ENCODE measurements at places on chromosomes 7 and 10. TPM values are rescaled to one million over a fixed set of nuclear protein-coding genes. Genes with fewer than 3 reads are reported as not detected.

DNA sequence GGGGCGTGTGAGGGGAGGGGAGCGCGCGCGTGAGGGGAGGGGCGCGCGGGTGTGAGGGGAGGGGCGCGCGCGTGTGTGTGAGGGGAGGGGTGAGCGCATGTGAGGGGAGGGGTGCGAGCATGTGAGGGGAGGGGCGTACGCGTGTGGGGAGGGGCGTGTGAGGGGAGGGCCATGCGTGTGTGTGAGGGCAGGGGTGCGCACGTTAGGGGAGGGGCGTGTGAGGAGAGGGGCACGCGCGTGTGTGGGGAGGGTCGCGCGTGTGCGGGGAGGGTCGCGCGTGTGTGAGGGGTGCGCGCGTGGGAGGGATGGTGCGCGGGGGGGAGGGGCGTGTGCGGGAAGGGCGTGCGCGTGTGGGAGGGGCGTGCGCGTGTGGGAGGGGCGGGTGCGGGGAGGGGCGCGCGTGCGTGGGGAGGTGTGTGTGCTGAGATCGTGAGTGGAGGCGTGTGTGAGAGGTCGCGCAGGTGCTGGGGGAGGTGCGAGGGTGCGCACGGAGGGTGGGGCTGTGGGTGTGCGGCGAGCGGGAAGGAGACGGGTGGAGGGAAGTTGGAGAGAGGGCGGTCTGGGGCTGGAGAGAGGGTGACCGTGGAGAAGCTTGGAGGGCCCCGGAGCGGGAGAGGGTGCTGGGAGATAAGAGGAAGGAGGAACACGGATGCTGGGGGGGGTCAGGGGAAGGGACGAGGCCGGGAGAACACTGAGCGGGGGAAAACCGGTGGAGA is 19.7 kb downstream of the MXI1 start:
- DNase-seq: no peak
- H3K4me3 ChIP-seq: peak overlapping the region; percentile 87
- H3K36me3 ChIP-seq: no peaks in the 10 kb centered on the region
- no peaks in the 10 kb centered on the region for H3K4me1 ChIP-seq
- peak overlapping the region; percentile 99 for H3K27ac ChIP-seq

GRCh38 chr7:92595281-92595680 is 5.1 kb upstream of the FAM133B start:
- no peak overlapping the region for H3K4me3 ChIP-seq
- H3K27ac ChIP-seq: no peak overlapping the region
- DNase-seq: no peak

DNA sequence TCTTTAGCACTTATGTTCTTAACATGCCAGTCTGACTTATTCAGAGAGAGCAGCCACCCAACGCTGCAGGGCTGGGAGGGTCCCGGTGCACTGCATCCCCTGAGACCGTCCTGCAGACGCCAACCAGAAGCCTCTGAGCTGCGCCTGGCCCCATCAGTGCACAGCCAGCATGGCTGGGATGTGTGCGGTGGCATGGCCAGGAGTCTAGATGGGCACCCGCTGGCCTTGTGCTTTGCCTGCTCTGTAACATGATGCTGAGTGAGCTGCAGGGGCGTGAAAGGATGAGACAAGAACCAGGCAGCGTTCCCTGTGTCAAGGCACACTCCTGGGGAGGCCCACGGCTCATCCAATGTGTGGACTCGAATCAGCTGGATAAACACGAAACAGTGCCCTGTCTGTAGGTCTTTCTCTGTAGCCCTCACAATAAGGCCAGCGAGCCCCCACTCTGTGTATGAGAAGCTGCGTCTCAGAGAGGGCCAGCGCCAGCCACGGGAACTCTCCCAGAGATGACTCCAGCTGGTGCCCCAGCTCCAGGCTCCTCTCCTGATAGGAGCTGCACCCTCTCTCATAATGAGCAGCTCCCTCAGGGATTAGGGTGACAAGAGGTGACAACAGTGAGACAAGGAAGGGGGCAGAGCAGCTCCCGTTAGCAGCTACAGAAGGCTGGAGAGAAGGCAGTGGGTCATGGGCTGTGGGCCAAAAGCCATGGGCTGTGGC is 96.8 kb downstream of the TNS3 start:
- no peak overlapping the region for H3K4me3 ChIP-seq
- DNase-seq: no peak
- peak overlapping the region; percentile 87 for H3K27ac ChIP-seq

DNA sequence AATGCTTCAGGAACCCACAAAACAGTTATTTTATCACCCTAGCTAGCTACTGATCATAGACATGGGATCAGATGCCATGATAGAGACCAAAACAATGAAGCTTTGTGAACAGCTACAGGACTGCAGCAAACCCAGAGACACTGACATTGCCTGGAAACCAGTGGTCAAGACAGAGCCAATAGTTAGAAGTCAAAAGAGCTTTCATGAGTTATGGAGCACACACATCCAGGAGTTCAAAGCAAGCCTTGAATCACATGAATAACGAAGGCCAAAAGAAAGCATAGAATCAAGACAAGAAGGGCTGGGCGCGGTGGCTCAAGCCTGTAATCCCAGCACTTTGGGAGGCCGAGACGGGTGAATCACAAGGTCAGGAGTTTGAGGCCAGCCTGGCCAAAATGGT is 34.5 kb upstream of the GSAP start:
- no peak for DNase-seq
- no peaks in the 10 kb centered on the region for H3K4me1 ChIP-seq
- no peaks in the 10 kb centered on the region for H3K27me3 ChIP-seq
- H3K4me3 ChIP-seq: no peak overlapping the region
- no peak overlapping the region for H3K27ac ChIP-seq

GRCh38 chr10:22534849-22535604 is 179.4 kb downstream of the PIP4K2A start:
- H3K4me1 ChIP-seq: peaks cover 4% of the 10 kb centered on the region
- no peak for DNase-seq
- H3K27ac ChIP-seq: peak overlapping the region; percentile 62

GRCh38 chr7:107315716-107316220 is 147.0 kb downstream of the HBP1 start:
- no peaks in the 10 kb centered on the region for H3K4me1 ChIP-seq
- DNase-seq: no peak
- H3K27ac ChIP-seq: no peak overlapping the region
- no peaks in the 10 kb centered on the region for H3K27me3 ChIP-seq

DNA sequence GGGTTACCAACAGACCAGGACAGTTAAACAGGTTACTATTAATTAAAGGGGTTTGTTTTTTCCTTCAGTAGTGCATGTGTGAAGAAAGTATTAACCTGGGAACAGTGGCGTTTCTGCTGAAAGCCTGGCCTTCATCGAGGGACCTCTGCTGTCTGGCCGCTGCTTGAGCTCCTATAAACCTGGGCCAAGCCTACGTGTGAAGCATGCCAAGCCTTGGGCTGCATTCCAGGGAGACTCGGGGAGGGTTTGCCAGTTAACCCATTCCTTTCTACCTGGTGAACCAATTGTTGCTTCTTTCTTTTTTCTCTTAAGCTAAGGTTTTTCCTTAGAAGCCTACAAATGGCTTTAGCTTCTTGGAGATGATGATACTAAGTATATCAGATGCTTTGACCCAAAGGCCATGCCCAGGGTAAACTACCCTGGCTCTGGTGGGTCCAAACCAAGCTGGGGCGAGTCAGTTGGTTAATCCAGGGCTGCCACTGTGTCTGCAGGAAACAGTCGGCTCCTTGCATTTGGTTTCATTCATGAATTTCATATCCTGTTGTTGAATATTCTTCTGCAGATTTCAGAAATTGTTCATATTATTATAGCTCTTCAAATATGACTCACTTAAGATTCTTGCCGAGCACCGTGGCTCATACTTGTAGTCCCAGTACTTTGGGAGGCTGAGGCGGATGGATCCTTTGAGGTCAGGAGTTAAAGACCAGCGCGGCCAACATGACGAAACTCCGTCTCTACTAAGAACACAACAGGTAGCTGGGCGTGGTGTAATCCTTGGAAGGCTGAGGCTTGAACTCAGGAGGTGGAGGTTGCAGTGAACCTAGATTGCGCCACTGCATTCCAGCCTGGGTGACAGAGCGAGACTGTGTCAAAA is 23.8 kb downstream of the PFKP start:
- H3K27ac ChIP-seq: no peak overlapping the region
- no peak for DNase-seq
- no peaks in the 10 kb centered on the region for H3K27me3 ChIP-seq
- H3K4me3 ChIP-seq: no peak overlapping the region

DNA sequence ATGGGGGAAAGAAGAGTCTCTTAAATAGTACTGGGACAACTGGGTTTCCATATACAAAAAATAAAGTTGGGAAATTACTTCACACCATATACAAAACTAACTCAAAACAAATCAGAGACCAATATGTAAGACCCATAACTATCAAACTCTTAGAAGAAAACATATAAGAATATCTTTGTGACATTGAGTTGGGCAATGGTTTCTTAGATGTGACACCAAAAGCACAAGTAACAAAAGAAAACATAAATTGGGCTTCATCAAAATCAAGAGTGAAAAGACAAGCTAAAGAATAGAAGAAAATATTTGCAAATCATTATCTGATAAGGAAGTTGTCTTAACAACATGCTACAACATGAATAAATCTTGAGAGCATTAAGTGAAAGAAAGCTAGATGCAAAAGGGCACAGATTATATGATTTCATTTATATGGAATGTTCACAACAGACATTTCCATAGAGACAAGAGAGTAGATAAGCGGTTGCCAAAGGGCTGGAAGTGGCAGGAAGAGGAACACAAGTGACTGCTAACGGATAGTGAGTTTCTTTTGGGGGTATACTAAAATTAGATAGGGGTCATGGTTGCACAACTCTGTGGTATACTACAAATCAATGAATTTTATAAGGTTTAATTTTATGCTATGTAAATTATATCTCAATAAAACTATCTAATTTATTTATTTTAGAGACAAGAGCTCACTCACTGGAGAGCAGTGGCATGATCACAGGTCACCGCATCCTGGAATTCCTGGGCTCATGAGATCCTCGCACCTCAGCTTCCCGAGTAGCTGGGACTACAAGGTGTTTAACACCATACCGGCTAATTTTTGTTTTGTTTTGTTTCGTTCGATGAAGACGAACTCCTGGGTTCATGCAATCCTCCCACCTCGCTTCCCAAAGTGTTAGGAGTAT is 35.4 kb downstream of the JMJD1C start:
- DNase-seq: no peak
- H3K4me1 ChIP-seq: peaks cover 58% of the 10 kb centered on the region
- no peaks in the 10 kb centered on the region for H3K27me3 ChIP-seq
- no peak overlapping the region for H3K4me3 ChIP-seq
- H3K27ac ChIP-seq: peak overlapping the region; percentile 17

GRCh38 chr10:132167976-132168375 is 18.8 kb upstream of the DPYSL4 start:
- no peak for DNase-seq
- no peak overlapping the region for H3K4me3 ChIP-seq
- H3K27me3 ChIP-seq: no peaks in the 10 kb centered on the region

DNA sequence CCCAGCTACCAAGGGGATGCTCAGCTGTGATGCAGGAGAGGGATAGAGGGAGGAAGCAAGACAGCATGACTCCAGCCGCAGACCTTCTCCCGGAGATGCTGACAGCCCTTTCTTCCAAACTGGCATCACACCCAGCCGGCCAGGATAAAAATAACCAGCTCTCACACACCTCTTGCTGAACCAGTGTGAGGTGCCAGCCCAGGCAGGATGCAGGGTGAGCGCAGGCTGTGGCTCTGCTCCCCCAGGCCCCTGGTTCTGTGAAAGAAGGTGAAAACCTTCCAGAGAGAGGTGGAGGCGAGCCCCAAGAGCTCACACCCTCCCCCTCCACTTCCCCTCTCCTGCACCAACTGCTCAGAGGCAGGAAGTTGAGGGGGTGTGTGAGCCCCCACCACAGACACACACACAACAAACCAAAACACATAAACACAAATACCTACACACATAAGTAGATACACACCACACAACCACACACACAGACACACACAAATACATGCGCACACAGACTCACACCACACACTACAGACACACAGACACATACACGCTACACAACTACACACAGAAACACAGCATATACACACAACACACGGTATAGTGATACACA is 4.0 kb downstream of the GPR15LG start:
- H3K4me1 ChIP-seq: no peaks in the 10 kb centered on the region
- H3K4me3 ChIP-seq: no peak overlapping the region
- no peak for DNase-seq
- no peak overlapping the region for H3K27ac ChIP-seq
- no peaks in the 10 kb centered on the region for H3K27me3 ChIP-seq
- H3K36me3 ChIP-seq: no peaks in the 10 kb centered on the region

DNA sequence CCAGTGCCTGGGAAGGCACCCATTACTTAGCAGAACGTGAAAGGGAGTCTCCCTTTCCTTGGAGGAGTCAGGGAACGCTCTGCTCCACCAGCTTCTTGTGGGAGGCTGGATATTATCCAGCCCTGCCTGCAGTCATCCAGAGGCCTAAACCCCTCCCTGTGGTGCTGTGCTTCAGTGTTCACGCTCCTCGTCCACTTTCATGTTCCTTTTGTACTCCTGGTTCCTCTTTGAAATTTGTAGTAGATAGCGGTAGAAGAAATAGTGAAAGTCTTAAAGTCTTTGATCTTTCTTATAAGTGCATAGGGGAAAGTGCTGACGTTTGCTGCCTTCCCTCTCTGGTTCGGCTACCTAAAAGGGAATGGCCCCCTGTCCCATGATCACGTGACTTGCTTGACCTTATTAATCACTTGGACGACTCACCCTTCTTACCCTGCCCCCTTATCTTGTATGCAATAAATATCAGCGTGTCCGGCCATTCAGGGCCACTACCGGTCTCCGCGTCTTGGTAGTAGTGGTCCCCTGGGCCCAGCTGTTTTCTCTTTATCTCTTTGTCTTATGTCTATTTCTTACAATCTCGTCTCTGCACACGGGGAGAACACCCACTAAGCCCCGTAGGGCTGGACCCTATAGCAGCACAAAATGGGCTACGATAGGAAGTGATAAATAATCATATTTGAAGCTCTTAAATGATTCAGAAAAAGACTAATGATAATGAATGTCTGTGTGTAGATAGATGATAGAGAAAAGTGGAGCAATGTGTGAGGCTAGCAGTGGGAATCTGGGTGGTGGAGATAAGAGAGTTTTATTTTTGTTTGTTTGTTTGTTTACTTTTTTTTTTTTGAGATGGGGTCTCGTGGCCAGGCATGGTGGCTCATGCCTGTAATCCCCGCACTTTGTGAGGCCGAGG is 5.8 kb upstream of the ESYT2 start:
- H3K36me3 ChIP-seq: no peaks in the 10 kb centered on the region
- H3K4me1 ChIP-seq: peaks cover 8% of the 10 kb centered on the region
- no peaks in the 10 kb centered on the region for H3K27me3 ChIP-seq
- no peak overlapping the region for H3K4me3 ChIP-seq

Gene NPTX2
- 3.8 TPM for total RNA-seq

Gene ZNF655
- total RNA-seq: 36.2 TPM

Gene NUB1
- 33.5 TPM for total RNA-seq

Gene COL13A1
- 5.7 TPM for total RNA-seq

Gene FMC1
- total RNA-seq: 20.2 TPM

Gene LLCFC1
- not detected for total RNA-seq

All from right atrium auricular region (tissue), 2 donors.